B cell (primary cell): ENCODE measurements at places on chromosomes 7 and 10. TPM values are rescaled to one million over a fixed set of nuclear protein-coding genes. Genes with fewer than 3 reads are reported as not detected.

DNA sequence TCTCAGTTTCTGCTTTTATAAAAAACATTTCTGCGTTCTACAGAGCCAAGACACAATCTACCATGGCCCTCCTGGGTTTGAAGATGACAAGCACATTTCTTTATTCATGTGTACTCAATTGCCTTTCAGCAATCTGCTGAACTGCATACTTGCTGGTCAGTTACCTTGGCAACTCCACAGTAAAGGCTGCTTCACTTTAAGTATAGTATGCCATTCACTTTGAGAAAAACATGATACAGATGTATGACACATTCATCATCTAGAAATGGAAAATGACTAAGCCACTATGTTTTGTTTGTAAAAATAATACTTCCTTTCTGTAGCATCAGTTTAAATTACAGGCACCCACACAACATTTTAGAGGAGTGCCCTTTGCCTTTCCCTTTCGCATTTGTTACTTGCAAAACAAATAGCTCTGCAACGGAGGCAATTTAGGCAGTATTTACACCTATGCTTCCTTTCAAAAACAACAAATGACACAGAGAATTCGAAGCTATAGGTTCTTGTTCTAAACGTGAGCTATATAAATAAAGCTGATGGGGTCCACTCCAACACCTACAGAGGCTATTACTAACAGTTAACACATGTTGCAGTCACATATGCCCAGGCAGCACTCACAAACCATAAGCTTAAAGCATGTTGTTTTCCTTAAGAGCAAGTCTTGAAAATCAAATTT lies 23.5 kb downstream of the SGCE start:
- DNase-seq: no peak

- no peak for DNase-seq
Observed at GRCh38 chr7:147775516-147776284, 814.9 kb upstream of the C7orf33 start.

- DNase-seq: no peak
Observed at GRCh38 chr10:61061923-61062504, 118.0 kb upstream of the RHOBTB1 start.

DNA sequence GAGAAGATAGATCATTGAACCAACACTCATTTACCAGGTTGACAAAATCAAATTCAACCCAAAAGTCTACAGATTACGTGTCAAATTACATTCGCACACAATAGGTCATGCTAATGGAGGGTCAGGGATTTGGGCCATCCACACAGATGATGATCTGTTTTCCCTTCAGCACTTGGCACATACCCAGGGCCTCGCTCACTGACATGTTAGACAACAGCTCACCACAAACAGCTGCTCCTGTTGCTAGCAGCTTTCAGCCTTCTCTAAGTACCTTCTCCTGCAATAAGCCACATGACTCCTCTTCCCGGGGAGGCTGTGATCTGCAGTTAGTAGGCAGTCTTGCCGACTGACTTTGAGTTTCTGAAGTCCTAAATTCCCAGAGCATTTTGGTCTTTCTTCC lies 18.4 kb downstream of the NKX2-3 start:
- no peak for DNase-seq

- no peak for DNase-seq
Observed at GRCh38 chr7:71343892-71344291, 211.9 kb downstream of the GALNT17 start.

DNA sequence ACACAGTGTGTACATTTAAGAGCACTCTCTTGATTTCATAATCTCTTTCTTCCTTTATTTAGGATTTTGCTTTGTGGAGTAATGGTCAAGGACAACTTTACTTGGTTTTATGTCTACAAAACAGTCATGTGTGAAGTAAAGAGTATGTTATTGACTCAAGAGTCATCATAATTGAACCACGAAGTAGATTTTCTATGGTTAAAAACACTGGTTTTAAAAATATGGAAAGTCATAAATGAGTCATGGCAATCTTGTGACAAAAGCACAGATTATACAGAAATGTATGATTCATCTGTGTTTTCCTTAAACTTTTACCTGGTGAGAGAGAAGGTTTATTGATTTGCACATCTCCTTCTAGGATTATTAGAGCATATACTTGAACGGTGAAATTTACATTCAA lies 969.7 kb downstream of the GATA3 start:
- DNase-seq: no peak

The BUB3 gene
- total RNA-seq: 112 and 115 TPM in 2 replicates

The PLAU gene
- not detected in 2 replicates for total RNA-seq

The RADIL gene
- total RNA-seq: not detected in 2 replicates

The SLC29A4 gene
- total RNA-seq: 0.24 and 0.67 TPM in 2 replicates

The RALA gene
- total RNA-seq: 29.8 and 31.0 TPM in 2 replicates
